ENCODE measurements at places on chromosomes 7 and 10. TPM values are rescaled to one million over a fixed set of nuclear protein-coding genes. Genes with fewer than 3 reads are reported as not detected.
A peak's percentile ranks its signal among the peaks of the same experiment; 100 is the strongest.

DNA sequence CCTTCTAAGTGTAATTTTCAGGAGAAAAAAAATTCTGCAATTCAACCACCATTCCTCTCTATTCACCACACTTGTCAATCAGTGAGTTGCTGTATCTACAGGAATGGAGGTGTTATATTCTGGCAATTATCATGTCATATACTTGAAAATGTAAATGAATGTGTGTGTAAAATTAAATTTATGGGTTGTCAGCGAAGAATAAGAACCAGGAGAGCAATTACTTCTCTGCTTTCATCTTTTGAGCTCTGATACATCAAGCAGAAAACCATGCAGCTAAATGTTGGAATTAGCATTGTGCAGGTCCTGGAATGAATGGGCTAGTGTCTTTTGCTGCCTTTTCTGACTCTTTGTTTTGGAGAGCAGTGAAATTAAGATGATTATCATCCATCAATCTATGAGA, 207.6 kb downstream of the FOXP2 start:
- no peak for DNase-seq

DNA sequence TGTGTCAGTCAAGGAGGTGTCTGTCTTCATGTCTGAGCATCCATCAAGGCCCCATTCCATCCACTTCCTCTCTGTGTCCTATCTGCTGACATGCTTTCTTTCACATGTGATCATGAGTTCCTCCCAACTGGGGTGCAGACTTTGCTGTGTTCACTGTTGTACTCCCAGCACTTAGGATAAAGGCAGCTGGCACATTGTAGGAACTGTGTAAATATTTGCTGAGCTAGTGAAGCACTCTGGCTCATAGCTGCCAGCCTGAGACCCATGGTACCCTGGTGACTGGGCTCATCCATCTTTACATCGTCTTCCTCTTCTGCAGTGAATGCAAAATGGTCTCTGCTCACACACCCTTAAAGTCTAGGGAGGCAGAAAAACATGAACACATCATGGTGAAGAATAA, 242.2 kb upstream of the IGFBP3 start:
- DNase-seq = no peak

DNA sequence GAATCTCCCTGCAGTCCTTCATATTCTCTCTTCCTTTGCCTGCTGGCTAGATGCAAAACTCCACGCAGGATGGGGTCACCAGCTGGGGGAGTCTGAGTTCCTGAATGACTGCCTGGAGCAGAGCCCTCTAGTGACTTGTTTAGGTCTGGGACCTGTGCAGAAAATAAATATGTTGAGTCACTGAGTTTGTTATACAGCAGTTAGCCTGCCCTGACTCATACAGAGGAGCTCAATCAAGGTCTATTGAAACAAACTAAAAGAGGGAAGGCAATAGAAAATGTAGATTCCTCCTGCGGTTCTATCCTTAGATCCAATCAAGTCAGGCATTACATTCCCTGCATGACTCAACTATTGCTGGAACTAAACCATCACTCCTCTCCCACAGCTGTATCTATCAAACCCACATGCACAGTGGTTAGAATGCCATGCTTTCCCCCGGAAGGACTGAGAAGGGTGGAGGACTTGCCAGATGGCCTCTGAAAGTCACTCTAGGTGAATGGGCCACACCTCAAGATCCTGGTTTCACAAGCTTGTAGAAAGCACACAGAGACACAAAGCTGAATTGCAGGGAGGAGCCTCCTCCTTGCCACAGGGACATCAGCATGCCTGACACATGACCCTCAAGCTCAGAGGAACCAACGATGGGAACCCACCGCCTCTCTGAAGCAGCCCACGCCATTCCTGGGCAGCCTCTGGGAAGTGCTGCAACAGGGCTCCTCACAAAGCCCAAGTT, 73.9 kb downstream of the SH3PXD2A start:
- peak; percentile 89 for DNase-seq

Gene PDK4
- 3.2 TPM for total RNA-seq

Gene UPP1
- total RNA-seq = 77.7 TPM

Gene SSC4D
- total RNA-seq = 0.86 TPM
